ENCODE measurements at places on chromosomes 7 and 10.

- no peak for DNase-seq
Observed at GRCh38 chr7:154620141-154620755, 382.7 kb downstream of the PAXIP1 start.

DNA sequence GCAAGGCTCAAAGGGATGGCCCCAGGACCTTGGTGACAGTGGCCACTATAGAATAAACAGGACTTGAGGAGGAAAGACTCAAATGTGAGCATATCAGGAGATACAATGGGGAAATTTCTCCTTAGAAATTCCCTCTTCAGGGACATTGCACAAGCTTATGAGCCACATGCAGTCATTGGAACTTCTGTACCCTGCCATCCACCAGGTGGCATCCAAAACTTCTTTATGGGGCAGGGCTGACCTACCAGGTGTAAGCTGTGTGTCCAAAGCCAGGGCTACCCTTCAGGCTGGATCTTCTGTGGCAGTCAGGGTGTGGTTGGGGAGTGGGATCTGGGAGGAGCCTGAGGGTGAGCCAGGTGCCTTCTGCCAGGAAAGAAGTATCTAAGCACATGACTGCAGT lies 36.6 kb upstream of the LRRC18 start:
- DNase-seq = no peak

- DNase-seq = no peak
Observed at GRCh38 chr10:11697718-11698527, 44.3 kb upstream of the ECHDC3 start.

- no peak for DNase-seq
Observed at GRCh38 chr10:124303662-124304418, 114.9 kb downstream of the OAT start.

- no peak for DNase-seq
Observed at GRCh38 chr7:158051776-158052175, 535.8 kb downstream of the PTPRN2 start.

GRCh38 chr7:121219026-121219425 lies 109.8 kb upstream of the WNT16 start:
- no peak for DNase-seq

DNA sequence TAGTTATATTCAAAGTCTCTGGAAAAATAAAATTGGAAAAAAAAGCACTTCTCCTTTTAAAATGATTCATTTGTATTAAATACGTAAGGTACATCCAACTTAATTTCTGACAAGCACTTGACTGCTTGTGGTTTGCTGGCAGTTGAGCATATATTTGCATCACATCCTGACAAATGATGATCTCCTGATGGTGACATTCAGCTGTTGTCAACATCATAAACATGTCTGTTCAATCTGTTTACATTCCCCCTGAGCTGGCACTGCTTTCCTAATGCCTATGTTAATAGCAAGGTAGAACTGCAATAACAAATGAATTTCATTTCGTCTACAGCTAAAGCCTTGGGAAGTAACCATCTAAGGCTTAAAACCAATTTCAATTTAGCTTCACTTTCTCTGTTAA lies 24.4 kb downstream of the TSPAN12 start:
- no peak for DNase-seq

DNA sequence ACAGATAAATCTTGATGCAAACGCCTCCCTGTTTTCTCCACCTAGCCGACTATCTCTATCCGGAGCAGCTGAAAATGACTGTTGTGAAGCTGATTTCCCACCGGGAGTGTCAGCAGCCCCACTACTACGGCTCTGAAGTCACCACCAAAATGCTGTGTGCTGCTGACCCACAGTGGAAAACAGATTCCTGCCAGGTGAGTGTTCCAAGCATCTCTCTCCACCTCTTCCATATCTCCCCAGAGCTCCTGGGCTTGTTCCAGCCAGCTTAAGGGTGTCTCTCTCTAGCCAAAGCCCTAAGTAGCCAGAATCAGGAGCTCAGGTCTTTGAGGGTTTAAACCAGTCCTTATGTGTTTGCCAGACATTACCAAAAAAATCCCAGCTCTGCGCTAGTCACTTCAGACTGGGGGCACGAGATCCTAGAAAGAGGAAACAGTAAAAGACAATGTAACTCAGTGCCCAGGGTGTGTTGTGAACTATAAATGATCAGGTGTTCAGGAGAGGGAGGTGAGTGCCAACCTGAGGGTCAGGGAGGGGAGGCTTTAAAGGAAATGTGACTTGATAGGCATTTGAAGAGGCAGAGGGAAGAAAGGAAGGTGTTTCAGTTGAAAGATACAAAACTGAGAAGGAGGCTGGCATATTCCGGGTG lies 4.4 kb downstream of the PLAU start:
- DNase-seq = no peak

GRCh38 chr10:52335665-52336064 lies 21.6 kb downstream of the DKK1 start:
- DNase-seq = no peak

GRCh38 chr10:82310839-82311238 lies 435.8 kb downstream of the NRG3 start:
- no peak for DNase-seq

DNA sequence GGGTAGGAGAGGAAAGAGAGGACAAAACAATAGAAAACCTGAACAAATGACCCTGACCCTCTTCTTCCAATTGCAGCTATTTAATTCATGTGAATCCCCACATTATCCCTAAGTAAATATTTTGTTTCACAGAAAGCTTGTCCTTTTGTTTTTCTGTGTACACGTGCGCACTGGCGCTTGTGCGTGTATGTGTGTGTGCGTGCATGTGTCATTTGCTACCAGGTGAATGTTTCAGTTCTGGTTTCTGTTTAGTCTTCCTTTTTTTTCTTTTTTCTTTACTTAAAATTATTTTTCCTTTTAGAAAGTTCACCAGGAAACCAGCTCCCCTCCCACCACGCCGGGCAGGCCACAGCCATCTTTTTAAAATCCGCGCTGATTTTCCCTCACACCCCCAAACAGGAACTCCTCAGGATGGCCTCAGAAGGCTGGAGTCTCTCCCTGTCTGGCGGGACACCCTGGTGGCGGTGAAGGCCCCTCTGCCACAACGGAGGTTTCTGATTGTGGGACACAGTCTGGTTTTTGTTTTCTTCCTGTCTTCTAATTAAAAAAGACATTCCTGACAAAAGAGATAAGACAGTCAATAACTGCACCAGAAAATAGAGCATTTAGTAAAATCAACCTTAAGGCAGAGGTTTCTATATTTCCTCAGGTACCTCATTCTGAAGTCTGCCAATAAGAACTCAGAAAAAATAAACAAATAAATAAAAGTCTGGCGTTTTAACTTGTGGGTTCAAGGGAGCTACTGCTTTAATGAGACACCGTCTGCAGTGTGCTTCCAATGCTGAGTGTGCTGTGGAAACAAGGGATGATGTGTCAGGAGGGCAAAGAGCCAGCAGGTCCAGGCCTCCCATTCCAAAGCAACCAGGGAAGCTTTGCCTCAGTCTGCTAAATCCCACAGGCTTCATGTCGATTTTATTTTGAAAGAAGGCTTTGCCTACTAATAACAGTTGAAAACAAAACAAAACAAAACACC lies 17.4 kb downstream of the IRF5 start:
- no peak for DNase-seq

- DNase-seq = no peak
Observed at GRCh38 chr7:50723173-50723572, 59.5 kb downstream of the GRB10 start.

- no peak for DNase-seq
Observed at GRCh38 chr7:5755704-5756504, 25.6 kb downstream of the RNF216 start.

GRCh38 chr7:154489897-154490296 lies 437.7 kb downstream of the DPP6 start:
- DNase-seq = no peak

DNA sequence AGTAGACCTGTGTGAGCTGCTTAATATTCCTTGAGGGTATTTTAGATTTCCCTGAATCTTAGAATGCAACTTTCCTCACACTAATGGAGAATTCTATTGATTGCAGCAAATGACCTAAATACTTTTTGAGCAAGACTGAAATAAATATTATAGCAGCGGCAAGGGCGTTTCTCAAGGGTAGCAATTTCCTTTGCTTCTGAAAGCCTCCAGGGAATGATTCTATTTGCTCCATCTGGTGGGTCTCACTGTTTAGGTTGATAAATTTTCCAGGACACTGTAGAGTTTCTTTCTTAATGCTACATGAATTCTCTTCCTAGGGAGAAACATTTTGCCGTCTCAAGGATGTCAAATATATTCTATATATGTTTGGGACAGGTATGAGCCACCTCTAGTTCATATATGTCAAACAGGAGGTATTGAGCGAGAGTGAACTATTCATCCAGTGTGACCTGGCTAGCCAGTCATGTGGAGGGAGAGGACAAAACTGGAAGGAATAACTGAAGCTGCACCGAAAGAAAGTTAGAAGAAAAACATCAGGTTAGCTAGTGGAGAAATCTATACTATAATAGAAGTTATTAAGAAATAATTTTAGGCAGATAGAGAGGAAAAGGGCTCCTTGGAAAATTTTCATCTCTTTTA lies 57.9 kb upstream of the FZD8 start:
- DNase-seq = no peak

- no peak for DNase-seq
Observed at GRCh38 chr10:7168414-7168813, 242.4 kb downstream of the SFMBT2 start.

GRCh38 chr7:148669927-148670326 lies 28.8 kb upstream of the CUL1 start:
- DNase-seq = no peak

DNA sequence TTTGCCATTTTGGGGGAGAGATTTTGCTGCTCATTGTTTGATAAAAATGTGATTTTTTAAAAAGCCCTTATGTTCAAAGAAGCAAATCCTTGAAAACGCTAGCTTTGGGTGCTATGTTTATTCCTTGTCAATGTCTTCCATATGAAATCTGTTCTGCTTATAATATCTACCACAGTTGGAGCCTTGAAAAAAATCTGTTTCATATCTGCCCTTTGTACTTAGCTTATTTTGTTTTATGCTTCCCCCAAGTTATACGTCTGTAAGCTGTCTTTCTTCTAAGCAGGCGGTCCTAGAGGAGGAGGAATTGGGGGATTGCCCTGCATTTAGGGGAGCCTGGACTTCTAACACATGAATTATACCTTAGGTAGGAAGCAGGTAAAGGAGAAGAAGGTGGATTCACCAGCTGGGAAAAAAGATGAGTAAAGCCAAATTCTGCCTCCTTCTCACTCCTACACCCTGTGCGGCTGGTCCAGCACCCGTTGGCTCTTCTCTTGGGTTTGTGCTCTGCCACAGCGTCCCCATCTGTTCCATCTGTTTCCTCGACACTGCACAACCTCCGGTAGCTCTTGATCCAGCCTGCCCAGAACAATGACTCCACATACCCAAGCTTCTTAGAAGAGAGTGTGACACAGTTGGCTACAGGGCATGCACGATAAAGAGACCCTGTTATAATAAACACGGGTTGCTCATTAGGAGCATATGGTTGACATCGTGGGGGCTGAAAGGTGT lies 31.9 kb upstream of the NEUROD6 start:
- DNase-seq = no peak

GRCh38 chr7:4769761-4770160 lies 5.7 kb upstream of the AP5Z1 start:
- no peak for DNase-seq

DNA sequence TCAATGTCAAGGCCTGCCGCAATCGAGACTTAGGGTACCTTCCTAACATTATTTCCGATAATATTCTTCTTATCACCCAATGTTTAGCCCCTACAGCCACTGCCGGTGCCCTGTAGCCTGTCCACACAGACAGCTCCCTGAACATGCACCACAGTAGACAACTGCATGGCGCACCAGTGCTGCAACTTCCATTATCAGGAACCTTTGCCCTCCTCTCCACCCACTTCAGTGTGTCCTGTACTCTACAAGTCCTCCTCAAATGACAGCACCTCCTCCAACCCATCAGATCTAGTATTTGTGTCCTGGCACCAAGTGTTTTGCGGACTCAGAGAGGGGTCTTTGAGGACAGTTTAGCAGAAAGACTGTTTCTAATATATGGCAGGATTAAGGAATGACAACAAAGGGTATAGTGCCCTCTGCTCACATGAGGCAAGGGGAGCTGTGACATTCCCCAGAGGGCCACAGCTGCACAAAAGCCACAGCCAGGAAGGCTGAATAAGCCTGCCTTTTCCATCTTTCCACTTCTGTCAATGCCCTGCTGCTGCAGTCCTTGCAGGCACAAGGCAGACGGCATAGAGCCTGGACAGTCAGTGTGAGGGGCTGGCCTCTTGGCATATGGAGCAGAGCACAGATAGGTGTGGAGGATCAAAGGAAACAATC lies 335.4 kb downstream of the PARD3 start:
- DNase-seq = no peak

DNA sequence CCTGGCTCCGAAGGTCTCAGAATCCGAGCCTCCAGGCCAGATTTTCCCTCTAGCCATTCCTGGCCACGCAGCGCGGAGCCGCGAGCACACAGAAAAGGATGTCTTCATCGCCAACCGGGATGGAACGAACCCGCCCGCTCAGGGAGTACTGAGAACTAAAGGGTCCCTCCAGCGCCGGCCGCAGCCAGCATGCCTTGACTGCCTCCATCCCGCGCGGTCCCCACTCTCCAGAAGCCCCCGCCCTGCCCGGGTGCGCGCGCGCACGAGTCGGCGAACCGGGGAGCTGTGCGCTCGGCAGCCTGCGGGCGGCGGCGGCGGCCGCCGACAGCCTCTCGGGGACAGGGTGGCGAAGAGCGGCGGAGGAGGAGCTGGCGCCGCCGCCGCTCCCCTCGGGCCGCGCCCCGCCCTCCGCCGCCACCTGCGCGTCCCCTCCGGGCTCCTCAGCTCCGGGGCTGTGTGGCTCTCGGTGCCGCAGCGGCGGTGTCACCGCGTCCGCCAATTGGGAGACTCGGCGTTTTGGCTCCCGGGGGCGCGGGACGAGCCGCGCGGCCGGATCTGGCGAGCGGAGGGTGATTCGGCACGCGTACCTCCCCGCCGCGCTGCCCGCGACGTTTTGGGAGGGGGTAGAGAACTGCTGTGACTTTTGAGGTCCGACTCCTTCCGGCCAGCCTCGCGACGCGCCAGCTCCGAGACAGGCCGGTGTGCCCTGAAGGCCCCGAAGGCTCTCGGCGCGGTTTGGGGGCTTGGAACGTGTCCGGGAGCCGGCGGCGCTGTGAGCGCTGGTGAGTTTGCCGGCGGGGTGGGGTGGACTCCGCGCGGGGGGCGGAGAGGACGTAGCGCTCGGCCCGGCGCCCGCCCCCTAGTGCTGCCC lies 453 bp upstream of the GALNT17 start:
- no peak for DNase-seq

DNA sequence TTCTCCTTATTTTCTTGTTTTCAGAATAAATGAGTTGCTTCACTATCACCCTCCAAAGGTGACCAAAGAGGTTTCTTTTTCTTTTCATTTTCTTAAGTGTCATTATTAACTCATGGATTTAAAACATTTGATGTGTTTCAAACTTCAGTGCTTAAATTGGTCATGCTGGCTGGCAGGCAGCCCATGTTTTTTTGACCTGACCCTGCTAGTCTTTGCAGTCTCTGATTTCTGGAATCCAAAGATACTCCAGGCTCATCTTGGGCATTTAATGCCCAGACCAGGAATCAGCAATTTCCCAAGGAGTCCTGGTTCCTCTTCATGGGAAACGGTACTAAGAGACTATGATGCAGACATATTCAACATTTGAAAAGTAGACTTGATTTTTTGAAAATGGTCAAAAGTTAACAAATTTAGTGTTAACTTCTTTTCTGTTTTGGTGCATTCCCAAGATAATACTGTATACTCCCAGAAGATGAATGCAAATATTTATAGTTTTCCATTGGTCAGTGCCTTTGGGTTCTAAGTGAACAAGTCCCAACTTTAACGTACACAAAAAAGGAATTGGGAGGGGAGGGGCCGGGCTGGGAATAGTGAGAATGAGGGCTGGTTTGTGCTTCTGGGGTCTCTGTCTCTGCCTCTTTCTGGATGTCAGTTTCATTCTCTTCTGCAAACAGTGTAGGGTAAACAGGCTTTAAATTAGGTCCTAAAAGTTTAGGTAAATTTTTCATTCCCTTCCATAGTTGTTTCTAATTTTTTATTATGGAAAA lies 19.8 kb downstream of the NUB1 start:
- no peak for DNase-seq

All from stimulated activated CD8-positive, alpha-beta memory T cell treated with anti-CD3 and anti-CD28 coated beads, Interleukin-15, amount 100 ng/mL, for 48 hours (primary cell).